ENCODE measurements at places on chromosomes 3 and 15. TPM values are rescaled to one million over a fixed set of nuclear protein-coding genes. Genes with fewer than 3 reads are reported as not detected.

The SLC38A3 gene
- 2.5 TPM for total RNA-seq

The SLC24A5 gene
- total RNA-seq, result 0.89 TPM

The STRIT1 gene
- total RNA-seq, result not detected

The CHL1 gene
- 252 TPM for total RNA-seq

The RAB6B gene
- total RNA-seq, result 9.5 TPM

DNA sequence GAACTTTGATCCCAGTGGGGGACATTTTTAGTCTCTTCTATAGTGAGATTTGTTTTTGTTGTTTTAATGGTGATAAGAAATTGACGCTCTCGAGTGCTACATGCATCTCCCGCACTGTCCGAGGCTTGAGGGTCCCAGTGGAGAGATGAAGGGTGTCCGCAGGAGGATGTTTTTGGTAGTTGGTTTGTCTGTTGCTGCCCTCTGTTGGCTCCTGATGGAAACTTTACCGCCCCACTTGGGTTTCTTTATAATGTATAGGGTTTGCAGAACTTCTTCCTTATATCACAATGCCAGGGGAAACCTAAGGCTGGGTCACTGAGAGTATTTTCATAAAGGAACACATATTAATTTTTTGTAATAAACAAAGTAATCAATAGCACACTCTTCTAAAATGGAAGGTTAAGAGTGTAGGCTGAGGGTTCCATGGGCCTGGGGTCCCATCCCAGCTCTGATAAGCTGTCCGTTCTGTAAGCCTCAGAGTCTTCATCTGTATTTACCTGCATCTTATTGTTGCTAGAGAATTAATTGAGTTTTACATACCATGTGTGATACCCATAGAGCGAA, 185.3 kb upstream of the FEZF2 start:
- DNase-seq, result no peak

GRCh38 chr3:57421336-57421735, 122.8 kb downstream of the DNAH12 start:
- DNase-seq, result no peak

GRCh38 chr15:63234451-63234870, 42.9 kb upstream of the APH1B start:
- peak; percentile 68 for DNase-seq

- no peak for DNase-seq
These were observed at the start of gene MUSTN1 for GRCh38 chr3:52834871-52835501. Gene MUSTN1, minus strand, starts transcription at chr3:52835019. Its CDS starts 71 bp downstream, at chr3:52834948.

- no peak for DNase-seq
These were observed 40.4 kb upstream of the SMAD3 start for GRCh38 chr15:67024998-67025368.

DNA sequence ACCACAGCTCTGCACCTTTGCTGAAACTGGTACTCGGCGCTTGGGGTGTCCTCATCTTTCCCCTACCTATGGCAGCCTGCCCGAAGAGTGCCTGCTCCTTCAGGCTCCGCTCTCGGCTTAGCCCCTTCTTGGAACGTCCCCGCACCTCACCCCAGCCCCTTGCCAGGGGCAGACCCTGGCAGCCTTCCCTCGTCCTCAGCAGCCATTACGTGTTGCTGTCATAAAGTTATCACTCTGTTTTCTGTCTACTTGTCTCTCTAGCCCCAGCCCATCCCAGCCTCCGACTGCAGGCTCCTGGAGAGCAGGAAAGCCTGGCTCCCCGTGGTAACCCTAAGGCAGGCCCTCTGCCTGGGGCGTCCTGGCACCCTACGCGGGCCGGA, 5.1 kb upstream of the BAHD1 start:
- DNase-seq, result no peak

- DNase-seq, result no peak
These were observed 241.9 kb downstream of the ALCAM start for GRCh38 chr3:105608623-105609022.

GRCh38 chr15:89227425-89227824, 6.0 kb upstream of the RLBP1 start:
- no peak for DNase-seq

GRCh38 chr15:70375006-70375431, 277.3 kb upstream of the TLE3 start:
- DNase-seq, result peak; percentile 56

DNA sequence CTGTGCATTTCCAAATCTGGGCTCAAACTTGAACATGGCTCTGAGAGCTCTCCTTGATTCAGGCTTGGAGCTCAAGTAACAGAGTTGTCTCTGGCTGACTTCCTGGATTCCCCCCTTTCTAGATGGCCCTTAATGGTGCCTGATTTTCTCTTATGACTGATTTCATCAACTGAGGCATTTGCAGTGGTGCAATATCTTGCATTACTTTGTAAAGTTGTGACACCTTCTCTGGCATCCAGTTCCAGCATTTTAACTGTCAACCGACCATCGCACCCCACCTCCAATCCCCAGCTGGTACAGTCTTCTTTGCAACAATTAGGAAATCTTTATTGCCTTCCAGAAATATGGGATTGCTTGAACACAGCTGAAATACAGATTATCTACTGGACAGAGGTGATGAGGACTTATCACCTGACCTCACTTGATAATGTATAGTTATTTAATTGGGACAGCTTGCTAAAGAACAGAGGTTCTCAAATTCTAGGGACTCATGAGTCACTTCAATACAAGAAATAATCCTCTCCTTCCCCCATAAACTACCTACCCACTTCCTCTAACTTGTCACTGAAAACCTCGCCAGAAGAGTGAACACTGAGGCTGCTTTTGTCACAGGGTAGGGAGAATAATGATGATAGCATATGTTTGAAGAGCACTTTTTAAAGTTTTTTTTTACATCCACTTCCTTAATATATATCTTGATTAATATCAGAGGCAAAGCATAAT, 41.8 kb downstream of the FILIP1L start:
- no peak for DNase-seq

GRCh38 chr3:58537412-58538301, 667 bp upstream of the ACOX2 start:
- no peak for DNase-seq

DNA sequence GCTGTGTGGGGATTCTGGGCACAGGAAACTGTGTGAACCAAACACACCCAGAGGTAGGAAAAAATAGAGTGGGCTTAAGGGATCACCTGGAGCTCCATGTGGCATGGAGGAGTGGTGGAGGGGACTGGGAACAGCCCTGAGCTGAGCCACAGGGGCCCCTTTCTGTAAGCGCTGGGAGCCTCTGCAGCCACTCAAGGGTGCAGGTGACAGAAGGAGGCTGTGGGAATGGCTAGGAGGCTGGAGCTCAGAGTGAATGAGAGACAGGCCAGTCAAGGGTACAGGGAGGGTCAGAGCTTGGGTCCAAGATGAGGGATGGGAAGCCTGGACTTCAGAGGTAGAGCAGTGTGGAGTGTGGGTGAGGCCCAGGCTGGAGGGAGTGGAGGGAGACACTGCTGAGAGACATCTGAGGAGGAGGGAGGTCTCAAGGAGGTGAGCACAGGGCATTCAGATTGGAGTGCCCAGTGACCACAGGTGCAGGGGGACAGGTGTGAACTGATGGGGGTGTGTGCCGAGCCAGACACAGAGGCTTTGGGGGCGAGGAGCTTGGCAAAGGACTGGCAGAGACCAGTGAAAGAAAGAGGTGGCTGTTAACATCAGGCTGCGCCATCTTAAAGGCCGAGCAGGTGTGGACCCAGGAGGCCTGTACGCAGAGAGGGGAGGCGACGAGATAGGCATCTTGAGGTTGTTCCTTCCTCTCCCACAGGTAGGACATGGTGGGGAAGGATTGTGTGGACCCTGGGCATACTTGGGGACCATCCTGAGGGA, 56.8 kb downstream of the FGD5 start:
- DNase-seq, result peak; percentile 35

- DNase-seq, result no peak
These were observed 135.2 kb downstream of the RYR3 start for GRCh38 chr15:33445984-33446383.

DNA sequence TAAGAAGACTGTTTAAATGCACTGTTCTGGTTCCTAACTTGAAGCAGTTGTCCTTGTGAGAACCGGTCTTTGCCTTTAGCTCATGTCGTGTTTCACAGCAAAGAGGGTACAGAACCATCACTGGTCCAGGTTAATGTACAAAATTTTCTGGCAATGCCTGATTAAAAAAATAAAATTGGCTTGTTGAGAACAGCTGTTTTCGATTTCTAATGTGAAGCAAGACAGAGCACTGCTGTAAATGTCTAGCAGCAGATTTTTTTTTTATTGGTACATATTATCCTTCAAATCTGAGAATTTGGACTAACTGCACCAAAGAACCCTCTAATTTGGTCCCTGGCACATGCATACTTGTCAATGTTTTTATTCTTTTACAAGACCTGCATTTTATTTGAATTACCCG, 103.3 kb downstream of the STT3B start:
- DNase-seq, result no peak
